Effector memory CD4-positive, alpha-beta T cell (primary cell): ENCODE measurements at places on chromosomes 13 and 19.

DNA sequence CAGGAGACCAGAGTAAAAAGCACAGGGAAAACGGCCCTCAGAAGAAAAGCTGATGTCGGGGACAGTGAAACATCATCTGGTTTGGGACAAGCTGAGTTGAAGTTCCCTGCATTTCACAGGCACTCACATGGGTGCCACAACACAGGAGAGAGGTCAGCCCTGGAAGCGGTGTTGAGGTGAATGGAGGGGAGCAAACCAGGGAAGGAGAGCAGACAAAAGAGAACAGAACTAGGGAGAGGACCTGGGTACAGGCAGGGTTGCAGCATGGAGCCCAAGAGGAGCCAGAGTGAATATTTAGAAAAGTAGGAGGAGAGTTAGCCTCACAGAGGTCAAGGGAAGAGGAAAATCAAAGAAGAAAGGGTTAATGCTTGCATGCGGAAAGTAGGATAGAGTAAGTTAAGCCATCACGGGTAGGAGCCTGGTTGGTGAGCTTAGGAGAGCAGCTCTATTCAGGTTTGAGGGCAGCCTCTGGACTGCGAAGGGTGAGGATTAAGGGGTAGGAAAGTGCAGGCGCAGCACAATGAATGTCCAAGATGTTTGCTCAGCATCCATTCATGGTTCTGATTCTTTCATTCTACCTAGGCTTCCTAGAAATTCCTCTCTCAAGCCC lies 15.5 kb downstream of the FAM216B start:
- no peak for DNase-seq

DNA sequence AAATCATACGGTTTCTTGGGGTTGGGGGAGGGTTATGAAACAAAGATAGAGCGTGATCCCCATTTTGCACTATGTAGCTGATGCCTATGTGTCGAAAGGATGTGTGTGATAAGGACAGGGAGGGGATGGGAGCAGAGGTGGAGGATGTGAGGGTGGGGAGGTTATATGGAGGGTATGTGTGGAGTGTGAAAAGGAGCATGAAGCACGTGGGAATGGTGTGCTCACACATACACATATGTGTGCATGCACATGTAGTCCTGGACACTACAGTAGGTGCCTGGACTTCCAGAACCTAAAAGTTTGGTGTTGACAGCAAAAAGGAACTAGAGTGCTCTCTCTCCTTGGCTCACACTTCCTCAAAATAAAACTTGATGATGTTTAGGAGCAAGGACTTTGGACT lies 25.4 kb downstream of the STOML3 start:
- no peak for DNase-seq

GRCh38 chr19:54188215-54188871 lies 1.0 kb downstream of the MBOAT7 start:
- peak; percentile 61 for DNase-seq

- no peak for DNase-seq
Observed at GRCh38 chr13:57996717-57997116, 365.2 kb downstream of the PCDH17 start.

- no peak for DNase-seq
Observed at GRCh38 chr19:51821921-51822320, 27.0 kb downstream of the FPR3 start.

DNA sequence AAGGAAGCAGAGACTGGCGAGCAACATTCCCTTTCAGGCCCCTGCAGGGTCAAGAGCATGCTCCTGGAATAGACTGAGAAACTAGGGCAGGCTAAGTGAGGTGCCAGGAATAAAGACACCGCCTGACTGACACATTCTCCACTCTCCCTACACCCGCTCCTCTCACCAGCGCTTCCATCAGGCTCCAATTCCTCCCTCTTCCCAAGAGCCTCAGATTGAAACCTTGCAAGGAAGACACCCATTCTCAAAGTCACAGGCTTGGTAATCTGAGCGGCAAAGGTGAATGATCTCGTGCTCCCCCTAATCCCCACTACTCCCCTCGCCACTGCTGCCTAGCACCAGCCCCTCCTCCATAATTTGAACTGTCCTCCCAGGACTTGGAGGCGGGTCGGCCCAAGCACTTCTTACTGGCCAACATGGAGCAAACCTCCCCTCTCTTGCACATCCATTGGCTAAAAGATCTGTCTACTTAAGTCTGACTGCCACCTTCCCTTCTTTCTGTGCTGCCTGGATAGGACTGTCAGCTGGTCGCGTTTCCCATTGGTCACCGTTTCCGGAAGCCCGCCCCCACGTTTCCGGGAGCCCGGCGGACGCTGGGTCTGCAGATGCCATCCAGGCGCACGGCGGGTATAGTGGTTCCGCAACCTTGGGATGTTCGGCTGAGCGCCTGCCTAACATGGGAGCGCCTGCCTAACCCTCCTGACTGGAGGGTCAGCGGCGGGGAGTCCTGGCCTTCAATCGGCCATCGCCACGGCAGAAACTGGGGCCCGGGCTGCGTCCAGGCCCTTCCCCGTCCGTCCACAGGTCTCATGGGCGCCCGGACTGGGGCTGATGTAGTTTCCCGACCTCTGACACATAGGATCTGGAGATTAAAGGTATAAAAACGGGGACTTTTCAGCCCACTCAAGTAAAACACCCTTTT lies 33.6 kb downstream of the ZNF383 start:
- peak; percentile 60 for DNase-seq

DNA sequence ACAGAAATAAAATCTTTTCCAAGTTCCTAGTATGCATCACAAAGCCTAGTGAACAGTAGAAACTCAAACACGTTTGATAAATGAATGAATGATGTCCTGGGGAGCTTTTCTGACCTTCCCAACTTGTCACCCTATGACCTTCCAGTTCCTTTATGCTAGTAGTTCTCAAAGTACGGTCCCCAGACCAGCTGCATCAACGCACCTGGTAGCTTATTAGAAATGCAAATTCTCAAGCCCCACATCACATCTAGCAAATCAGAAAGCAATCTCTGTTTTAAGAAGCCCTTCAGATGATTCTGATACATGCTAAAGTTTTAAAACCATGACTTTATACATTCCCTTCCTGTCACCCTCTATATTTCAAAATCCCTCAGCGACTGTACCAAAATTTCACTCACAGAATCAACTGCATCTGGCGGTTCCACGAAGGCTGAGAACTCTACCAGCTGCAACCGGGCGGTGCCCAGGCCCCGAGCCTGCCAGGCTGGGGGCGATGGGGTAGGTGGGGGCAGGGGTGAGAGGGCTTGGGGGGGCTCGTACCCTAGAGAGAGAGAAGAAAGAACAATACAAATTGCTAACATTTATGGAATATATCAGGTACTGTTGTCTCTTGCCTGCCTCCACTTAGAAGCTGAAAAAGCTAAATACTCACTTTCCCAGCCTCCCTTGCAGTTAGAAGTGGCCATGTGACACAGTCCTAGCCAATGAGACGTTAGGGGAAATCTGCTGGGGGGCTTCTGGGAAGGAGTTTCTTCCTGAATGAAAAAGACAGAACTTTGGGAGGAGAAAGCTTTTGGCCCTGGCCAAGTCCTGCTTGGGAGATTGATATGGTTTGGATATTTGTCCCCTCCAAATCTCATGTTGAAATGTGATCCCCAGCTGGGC lies 13.3 kb downstream of the CD37 start:
- no peak for DNase-seq

GRCh38 chr13:72431981-72432682 lies 295.3 kb downstream of the MZT1 start:
- DNase-seq = no peak

- no peak for DNase-seq
Observed at GRCh38 chr13:50531917-50532899, 311.3 kb downstream of the DLEU7 start.

DNA sequence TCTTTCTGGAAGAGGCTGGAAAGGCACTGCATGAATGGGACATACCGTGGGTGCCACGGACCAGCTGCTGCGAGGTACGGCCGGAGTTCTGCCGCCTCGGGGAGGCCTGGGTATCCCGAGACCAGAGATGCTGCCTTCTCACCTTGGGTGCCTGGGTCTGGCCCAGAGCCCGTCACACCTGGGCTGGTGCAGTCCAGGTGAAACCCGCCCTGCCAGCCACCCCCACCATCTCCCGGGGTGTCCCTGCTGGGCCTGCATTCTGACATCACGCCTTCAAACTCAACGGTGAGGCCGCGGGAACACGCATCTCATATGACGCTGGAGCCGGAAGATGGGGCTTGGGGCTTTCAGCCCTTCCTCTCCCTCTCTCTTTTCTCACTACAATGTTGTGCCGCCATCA lies 98.0 kb downstream of the GADD45B start:
- no peak for DNase-seq

- DNase-seq = no peak
Observed at GRCh38 chr13:88223958-88224357, 552.8 kb downstream of the SLITRK5 start.

DNA sequence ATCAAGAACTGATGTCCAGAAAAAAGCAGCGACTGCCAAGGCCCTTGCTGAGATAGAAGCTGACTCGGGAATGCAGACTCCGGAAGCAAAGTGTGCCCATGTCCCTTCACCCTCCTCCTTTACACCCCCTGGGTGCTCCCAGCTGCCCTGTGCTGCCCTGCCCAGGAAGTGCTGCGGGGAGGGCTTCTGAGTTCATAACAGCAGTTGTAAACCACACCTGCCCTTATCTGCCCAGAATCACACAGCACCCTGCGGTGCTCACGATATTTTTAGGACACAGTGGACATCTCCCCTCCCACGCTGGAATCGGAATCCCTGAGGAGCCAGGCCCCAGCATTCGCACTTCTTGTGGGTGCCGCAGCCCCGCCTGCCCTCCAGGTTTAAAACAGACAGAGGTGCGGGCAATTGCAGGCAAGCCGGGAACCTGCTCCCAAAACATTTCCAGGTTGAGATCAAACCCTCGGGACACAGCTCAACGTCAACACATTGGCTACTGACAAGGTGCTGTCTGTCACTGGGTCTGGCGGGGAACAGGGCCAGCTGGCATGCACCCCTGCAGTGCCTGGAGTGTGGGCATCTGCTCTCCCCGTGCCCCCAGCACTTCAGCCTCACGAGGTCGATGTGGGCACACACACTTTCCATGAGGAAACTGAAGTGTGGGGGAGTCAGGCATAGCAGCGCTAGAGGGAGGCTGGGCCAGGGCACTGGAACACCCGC lies 36.8 kb downstream of the RAB20 start:
- DNase-seq = no peak

- DNase-seq = peak; percentile 85
Observed at GRCh38 chr19:29671393-29672160, 6.3 kb downstream of the PLEKHF1 start.

- no peak for DNase-seq
Observed at GRCh38 chr13:21733475-21734263, 62.8 kb downstream of the FGF9 start.

GRCh38 chr19:4914736-4915501 lies 5.6 kb downstream of the UHRF1 start:
- DNase-seq = peak; percentile 47

GRCh38 chr13:85582890-85583289 lies 216.3 kb downstream of the SLITRK6 start:
- DNase-seq = no peak

GRCh38 chr13:86399572-86399971 lies 600.4 kb upstream of the SLITRK6 start:
- no peak for DNase-seq

DNA sequence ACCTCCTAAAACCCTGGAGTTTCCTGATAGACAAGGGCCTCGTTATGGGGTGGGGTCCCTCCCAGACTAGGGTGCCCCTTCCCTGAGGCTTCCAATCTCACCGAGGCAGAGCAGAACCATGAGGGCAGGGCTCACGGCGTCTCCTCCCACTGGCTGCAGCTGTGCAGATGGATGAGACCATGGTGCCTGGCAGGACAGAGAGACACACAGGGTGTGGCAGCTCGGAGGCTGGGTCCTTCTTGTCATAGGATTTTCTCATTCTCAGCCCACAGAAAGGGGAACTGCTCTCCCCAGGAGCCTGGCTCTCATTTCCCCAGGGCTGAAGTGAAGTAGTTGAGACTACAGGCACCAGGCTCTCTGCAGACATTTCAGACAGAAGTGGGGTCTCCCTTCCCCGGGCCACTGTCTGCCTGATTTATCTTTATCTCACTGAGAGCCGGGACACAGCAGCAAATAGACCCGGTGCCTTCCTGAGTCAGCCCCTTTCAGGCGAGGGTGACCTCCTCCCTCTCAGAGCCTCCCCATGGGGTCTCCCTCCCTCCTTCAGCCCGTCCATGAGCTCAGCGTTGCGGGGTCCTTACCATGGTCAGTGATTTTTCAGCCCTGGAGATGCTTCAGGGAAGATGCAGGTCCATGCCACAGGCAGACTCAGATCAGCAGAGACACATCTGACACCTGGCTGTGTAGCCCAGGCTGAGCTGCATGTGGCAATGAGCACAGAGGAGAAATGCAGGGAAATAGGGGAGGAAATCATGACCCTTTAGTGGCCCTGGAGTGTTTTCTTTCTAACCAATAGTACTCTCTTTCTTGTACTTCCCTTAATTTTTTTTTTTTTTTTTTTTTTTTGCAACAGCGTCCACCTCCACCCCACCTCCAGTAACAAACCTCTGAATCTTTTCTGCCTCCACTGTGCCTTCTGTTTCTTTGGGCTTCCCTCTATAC lies at the start of gene LILRA5:
TSS of gene LILRA5 (minus strand) at position 731 of the 942 bp plus-strand sequence. CDS start at position 584, 147 bp downstream.
- DNase-seq = no peak

GRCh38 chr19:38851622-38852230 lies 1.9 kb upstream of the HNRNPL start:
- DNase-seq = peak; percentile 73

- DNase-seq = no peak
Observed at GRCh38 chr13:75607447-75607846, 28.7 kb upstream of the LMO7 start.

DNA sequence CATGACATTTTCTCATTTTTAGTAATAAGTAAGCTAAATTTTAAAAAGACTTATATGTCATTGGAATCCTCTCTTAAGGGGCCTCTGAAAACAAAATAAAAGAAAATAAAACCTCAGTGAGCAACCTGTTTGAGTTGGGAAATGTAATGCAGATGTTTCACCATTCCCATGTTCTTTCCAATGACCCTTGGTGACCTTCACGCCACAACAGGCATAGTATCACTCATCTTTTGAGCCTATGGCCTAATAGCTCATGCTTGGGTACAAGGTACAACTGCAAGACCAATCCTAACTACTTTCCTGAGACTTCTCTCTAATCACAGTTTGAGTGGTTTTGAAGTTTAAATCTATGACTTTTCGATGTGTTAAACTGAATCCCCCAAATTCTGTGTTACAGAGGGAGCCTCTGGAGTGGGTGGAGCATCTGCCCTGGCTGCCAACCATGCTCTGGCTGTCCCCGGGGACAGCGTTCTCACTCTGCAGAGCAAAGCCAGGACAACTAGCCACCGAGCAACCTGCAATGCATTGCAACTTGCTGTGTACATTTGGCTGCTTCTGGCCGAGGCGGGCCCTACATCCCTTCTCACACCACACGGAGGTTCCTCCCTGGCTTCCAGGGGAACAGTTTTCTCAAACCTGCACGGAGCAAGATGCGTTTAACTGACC lies 307.9 kb upstream of the MAB21L1 start:
- DNase-seq = no peak

GRCh38 chr19:36120984-36121358 lies 5.7 kb downstream of the TBCB start:
- DNase-seq = no peak

- DNase-seq = no peak
Observed at GRCh38 chr13:32023698-32024097, 7.9 kb upstream of the FRY start.

GRCh38 chr19:53877361-53877766 lies 4.6 kb upstream of the PRKCG start:
- no peak for DNase-seq
